ENCODE measurements at places on chromosomes 7 and 10. TPM values are rescaled to one million over a fixed set of nuclear protein-coding genes. Genes with fewer than 3 reads are reported as not detected.

The NYAP1 gene
- 6.0 TPM for polyA plus RNA-seq

The NPC1L1 gene
- not detected for polyA plus RNA-seq

DNA sequence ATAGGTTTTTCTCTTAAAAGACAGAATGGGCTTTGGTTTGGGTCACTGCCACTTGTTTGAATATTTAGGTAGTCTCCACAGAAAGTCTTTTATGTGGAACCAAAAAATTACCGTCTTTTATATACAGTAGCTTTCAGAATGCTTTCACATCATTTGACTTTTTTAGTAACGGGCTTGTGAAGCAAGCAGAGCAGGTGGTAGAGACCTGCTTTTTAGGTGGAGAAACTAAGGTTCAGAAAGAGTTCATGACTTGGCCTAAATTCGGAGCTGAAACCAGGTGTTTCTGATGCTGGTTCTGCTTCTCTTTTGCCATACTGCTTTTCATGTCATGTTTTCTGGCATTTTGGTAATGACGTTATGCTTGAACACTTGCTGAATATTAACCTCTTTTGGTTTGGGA lies 36.3 kb downstream of the GARS1 start:
- no peaks in the 10 kb centered on the region for H3K4me1 ChIP-seq
- peaks cover 98% of the 10 kb centered on the region for H3K36me3 ChIP-seq
- no peak overlapping the region for H3K27ac ChIP-seq
- DNase-seq: no peak
- no peaks in the 10 kb centered on the region for H3K27me3 ChIP-seq
- no peak overlapping the region for H3K4me3 ChIP-seq

- H3K27ac ChIP-seq: peak overlapping the region; percentile 89
- H3K4me1 ChIP-seq: peaks cover 65% of the 10 kb centered on the region
- H3K4me3 ChIP-seq: peak overlapping the region; percentile 2
- no peaks in the 10 kb centered on the region for H3K36me3 ChIP-seq
These were observed 9.1 kb downstream of the CREB3L2 start for GRCh38 chr7:137992550-137993394.

DNA sequence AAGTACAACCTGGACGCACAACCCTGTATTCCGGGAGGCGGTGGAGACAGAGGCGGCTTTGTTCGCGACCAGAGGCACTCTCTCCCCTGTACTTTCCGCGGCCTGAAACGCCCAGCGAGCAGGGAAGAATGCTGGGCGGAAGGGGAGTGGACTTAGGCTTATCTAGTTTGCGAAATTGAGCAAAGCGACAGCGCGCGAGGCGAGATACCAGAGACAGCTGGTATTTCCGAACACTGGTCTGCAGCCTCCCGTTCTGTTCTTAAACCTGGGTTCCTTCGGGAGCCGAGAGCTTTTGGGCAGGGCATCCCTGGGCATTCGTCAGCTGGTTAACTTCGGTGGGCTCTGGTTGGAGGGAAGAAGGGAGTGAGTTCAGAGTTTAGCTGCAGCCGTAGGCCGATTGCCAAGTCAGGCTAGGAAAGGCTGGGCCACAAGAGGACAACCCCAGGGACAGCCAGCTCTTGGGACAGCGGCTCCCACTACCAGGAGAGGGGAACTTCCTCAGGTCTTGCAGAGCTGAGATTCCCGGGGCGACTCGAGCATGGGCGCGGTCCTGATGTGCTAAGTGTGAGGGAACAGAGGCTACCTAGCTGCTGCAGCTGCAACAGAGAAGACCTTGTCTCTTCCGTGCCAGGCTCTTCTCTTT lies 3.9 kb downstream of the HMX3 start:
- no peak for DNase-seq
- no peaks in the 10 kb centered on the region for H3K36me3 ChIP-seq
- peaks cover 96% of the 10 kb centered on the region for H3K27me3 ChIP-seq
- H3K4me3 ChIP-seq: no peak overlapping the region
- H3K4me1 ChIP-seq: peaks cover 4% of the 10 kb centered on the region

GRCh38 chr10:62548686-62549085 lies 174.5 kb downstream of the ZNF365 start:
- H3K4me3 ChIP-seq: no peak overlapping the region
- no peaks in the 10 kb centered on the region for H3K36me3 ChIP-seq
- H3K27ac ChIP-seq: no peak overlapping the region

- no peak for DNase-seq
- no peaks in the 10 kb centered on the region for H3K27me3 ChIP-seq
- H3K4me3 ChIP-seq: no peak overlapping the region
- no peaks in the 10 kb centered on the region for H3K36me3 ChIP-seq
- H3K4me1 ChIP-seq: no peaks in the 10 kb centered on the region
These were observed 688.4 kb downstream of the REEP3 start for GRCh38 chr10:64209561-64209960.

DNA sequence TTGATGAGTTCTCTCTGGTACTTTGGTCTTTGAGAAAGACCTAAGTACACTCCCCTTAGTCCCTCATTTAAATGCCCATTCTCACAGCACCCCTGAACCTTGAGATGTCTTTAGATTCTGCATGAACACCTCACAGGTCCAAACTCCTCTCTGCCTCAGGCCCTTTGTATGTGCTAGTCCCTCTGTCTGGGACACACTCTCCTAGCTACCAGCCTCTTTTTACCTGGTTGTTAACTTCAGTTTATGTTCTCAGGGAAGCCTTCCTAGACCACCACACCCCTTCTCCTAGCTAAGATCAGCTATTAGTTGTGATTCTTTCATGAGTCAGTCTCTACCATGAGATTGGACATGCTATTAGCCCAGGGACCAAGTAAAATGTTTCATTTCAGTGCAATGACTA lies 86.4 kb downstream of the PLCE1 start:
- no peak overlapping the region for H3K27ac ChIP-seq
- H3K36me3 ChIP-seq: no peaks in the 10 kb centered on the region
- no peak overlapping the region for H3K4me3 ChIP-seq
- H3K4me1 ChIP-seq: no peaks in the 10 kb centered on the region

DNA sequence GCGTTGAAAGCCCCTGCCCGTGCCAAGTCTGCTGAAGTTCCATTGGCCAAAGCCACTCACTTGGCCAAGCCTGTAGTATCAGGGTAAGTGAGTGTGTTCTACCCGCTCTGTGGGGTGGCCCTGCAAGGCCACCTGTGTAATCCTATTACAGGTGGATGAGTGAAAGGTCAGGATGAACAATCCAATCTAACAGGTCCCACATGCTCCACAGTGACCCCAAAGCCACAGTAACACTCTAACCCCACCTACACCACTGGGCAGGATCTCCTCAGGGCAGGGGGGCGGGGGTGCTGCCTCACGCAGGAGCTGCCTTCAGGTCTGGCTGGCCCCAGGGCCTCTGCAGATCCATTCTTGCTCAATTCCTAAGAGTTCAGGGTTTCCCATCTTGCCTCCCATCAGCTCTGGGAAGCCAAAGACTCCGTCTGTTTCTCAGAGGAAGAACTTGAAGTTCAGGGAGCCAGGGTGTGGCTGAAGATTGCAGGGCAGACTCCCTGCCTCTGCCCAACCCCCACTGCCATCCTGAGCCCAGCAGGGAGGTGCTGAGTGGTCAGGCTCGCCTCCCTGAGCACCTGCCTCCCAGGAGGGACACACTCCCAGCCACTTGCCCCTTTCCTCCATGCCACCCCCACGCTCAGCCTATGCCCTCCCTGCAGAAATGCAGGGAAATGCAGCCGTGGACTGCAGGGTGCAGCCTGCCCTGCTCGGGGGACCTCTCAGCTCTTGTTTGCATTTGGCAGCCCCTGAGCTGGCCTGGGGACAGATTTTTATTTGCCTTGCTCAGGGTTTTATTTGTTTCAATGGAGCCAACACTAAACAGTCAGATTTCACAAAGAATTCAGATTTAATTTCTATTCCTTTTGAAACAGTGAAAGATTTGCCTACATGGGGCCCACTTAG lies 9.8 kb upstream of the COMTD1 start:
- no peaks in the 10 kb centered on the region for H3K36me3 ChIP-seq
- H3K27ac ChIP-seq: no peak overlapping the region
- H3K4me1 ChIP-seq: no peaks in the 10 kb centered on the region
- H3K4me3 ChIP-seq: no peak overlapping the region

The RSU1 gene
- 81.4 TPM for polyA plus RNA-seq

DNA sequence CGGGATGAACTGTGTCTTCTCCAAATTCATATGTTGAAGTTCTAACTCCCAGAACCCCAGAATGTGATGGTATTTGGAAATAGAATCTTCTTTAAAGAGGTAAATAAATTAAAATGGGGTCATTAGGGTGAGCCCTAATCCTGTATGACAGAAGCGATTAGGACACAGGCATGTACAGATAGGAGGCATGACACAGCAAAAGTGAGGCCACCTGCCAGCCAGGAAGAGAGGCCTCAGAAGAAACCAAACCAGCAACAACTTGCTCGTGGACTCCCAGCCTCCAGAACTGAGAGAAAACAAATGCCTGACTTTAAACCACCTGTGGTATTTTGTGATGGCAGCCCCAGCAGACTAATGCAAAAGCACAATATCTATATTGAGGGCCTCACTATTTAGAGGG lies 214.3 kb downstream of the NEBL start:
- no peak overlapping the region for H3K4me3 ChIP-seq
- H3K27me3 ChIP-seq: no peaks in the 10 kb centered on the region
- no peak for DNase-seq
- H3K36me3 ChIP-seq: no peaks in the 10 kb centered on the region

- no peaks in the 10 kb centered on the region for H3K4me1 ChIP-seq
- no peak for DNase-seq
- no peak overlapping the region for H3K4me3 ChIP-seq
These were observed 19.8 kb downstream of the MMRN2 start for GRCh38 chr10:86937502-86938154.

The ACTL6B gene
- polyA plus RNA-seq: 0.67 TPM

DNA sequence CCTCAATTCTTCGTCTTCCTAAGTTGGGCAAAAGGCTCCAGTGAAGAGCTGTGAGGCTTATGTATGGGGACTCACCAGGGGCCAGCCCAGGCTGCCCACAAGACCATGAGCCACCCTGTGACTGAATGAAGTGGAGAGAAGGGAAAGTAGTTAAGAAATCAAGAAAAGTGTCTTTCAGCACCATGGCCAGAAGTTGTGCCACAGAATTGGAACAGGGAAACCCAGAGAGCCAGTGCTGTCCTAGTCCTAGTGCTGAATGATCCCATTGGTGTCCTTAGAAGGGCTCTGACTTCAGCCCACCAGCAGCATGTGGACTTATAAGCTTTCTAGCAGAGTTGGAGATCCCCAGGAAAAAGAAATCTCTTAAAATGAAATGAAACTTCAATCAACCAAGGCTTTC lies 37.0 kb upstream of the CCSER2 start:
- no peaks in the 10 kb centered on the region for H3K36me3 ChIP-seq
- no peaks in the 10 kb centered on the region for H3K27me3 ChIP-seq
- H3K4me1 ChIP-seq: peaks cover 7% of the 10 kb centered on the region
- no peak overlapping the region for H3K27ac ChIP-seq
- no peak for DNase-seq

- H3K4me1 ChIP-seq: no peaks in the 10 kb centered on the region
- no peak for DNase-seq
- no peak overlapping the region for H3K27ac ChIP-seq
These were observed 17.0 kb downstream of the PDK4 start for GRCh38 chr7:95579318-95579717.

DNA sequence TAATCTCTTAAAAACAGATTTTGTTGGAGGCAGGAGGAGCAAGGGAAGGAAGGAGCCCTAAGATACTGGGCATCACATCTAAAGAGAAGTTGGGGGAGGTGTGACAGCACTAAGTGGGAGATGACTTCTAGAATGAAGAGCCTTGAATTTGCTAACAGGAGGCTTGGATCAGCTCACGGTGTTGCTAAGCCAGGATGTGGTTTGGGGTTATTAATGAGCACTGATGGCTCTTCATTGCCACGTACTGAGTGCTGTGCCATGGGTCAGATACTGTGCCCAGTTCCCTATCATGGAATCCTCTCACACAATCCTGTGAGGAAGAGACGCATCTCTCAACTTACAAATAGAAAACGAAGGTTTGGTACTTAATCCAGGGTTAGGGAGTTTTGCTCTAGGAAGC lies 78.5 kb downstream of the C7orf25 start:
- H3K36me3 ChIP-seq: no peaks in the 10 kb centered on the region
- no peak overlapping the region for H3K27ac ChIP-seq
- H3K4me3 ChIP-seq: no peak overlapping the region
- no peak for DNase-seq
- no peaks in the 10 kb centered on the region for H3K4me1 ChIP-seq

GRCh38 chr7:29156907-29157452 lies 10.6 kb upstream of the CPVL start:
- no peak overlapping the region for H3K4me3 ChIP-seq
- no peaks in the 10 kb centered on the region for H3K36me3 ChIP-seq

DNA sequence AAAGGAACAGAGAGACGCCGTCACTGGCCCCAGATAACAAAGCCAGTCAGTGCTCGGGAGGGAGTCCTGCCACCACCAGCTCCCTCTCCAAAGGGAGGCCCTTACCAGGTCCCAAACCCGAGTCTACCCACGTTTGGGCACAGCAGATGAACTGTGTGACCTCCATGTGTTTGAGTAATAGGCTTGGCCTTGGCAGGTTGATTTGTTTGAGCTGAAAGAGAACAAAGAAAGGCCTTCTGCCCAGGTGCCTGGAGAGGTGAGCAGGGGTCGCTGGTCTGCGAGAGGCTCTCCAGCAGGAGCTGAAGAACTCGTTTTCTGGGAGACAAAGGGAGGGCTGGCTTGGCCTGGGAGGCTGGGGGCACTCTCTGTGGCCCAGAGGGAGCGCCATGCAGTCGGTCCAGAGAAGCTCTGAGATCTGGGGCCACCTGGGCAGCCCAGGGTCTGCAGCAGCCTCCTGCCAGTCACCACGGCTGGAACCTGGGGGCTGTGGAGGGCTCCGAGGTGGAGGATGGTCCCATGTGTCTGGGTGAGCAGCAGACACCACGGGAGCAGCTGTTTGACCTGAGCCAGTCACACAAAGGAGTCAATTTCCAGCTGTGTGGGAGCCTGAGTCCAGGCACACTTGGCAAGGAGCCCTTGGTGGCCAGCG lies 99.7 kb downstream of the PAXIP1 start:
- no peak overlapping the region for H3K27ac ChIP-seq
- no peak overlapping the region for H3K4me3 ChIP-seq
- H3K4me1 ChIP-seq: no peaks in the 10 kb centered on the region

DNA sequence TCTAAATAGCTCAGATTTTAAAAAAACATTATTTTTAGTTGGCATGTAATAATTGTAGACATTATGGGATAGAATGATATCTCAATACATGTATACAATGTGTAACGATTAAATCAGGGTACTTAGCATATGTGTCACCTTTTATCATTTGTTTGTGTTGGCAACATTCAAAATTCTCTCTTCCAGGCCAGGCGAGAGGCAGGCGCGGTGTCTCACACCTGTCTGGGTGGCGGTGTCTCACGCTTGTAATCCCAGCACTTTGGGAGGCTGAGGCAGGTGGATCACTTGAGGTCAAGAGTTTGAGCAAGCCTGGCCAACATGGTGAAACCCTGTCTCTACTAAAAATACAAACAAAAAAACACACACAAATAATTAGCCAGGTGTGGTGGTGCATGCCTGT lies 151.7 kb downstream of the RTKN2 start:
- DNase-seq: no peak
- H3K27ac ChIP-seq: no peak overlapping the region
- no peaks in the 10 kb centered on the region for H3K36me3 ChIP-seq
- H3K4me3 ChIP-seq: no peak overlapping the region
- no peaks in the 10 kb centered on the region for H3K27me3 ChIP-seq

GRCh38 chr7:84177758-84178412 lies 16.7 kb downstream of the SEMA3A start:
- H3K27me3 ChIP-seq: no peaks in the 10 kb centered on the region
- H3K4me3 ChIP-seq: no peak overlapping the region
- no peaks in the 10 kb centered on the region for H3K36me3 ChIP-seq
- DNase-seq: no peak

The POLR2J2 gene
- 4.8 TPM for polyA plus RNA-seq
